ENCODE measurements at places on chromosomes 7 and 10.

DNA sequence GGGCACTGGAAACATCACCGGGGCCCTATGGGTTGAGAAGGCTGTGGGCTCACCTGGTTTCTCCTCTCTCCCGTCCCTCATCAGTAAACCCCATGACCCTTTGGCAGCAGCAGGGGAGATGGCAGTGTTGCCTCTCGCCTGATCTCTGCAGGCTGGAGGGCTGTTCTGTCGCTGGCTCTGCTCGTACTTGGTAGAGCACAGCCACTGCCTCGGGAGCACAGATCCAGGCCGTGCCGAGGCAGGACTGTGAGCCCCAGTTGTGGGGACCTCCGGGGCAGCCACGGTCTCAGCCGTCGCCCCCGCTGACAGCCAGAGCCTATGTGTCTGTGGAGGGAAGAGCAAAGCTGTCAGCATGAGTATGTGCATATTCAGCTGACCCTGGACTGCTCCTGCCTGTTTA lies 94.9 kb downstream of the PTPRE start:
- no peak for DNase-seq

GRCh38 chr10:7956508-7956907 lies 98.0 kb upstream of the GATA3 start:
- peak; percentile 75 for DNase-seq

- no peak for DNase-seq
Measured at GRCh38 chr10:78903341-78903940, 165.3 kb upstream of the ZMIZ1 start.

- DNase-seq = peak; percentile 11
Measured at GRCh38 chr10:113473851-113474250, 79.0 kb upstream of the HABP2 start.

DNA sequence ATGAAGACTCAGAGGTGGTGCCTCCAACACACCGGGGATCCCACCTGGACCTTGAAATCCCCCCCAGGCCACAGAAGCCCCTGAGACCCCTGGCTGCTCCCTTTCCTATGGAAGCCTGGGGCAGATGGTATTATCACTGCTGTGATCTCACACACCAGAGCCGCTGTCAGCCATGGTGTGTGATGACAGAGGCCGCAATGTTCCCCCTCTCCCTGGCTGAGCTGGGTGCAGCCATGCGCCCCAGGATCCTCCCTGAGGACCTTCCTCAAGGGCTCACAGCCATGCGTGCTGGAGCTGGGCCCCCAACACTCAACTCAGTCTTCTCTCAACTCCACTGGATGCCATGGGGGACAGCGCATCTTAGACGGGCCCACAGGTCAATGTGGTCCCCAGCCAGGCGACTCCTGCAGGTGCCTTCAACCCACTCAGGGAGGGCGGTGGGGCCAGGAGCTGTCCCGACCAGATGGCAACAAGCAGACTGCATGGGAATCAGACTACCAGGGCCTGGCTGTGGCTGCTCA lies 44.9 kb downstream of the VIPR2 start:
- DNase-seq = no peak

GRCh38 chr10:109957092-109957797 lies 33.9 kb upstream of the XPNPEP1 start:
- no peak for DNase-seq

DNA sequence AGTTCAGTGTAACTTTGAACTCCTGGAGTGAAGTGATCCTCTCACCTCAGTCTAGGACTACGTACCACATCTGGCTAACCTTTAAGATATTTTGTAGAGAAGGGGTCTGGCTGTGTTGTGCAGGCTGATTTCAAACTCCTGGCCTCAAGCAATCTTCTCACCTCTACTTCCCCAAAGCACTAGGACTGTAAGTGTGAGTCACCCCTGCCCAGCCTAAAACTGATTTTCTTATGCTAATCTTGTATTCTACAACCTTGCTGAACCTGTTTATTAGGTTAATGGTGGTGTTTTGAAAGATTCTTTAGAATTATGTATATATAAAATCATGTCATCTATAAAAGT lies 58.0 kb downstream of the LCOR start:
- DNase-seq = peak; percentile 49

- no peak for DNase-seq
Measured at GRCh38 chr10:49609283-49610113, 612 bp upstream of the SLC18A3 start.

GRCh38 chr10:88347022-88347421 lies 236.1 kb downstream of the RNLS start:
- DNase-seq = no peak

DNA sequence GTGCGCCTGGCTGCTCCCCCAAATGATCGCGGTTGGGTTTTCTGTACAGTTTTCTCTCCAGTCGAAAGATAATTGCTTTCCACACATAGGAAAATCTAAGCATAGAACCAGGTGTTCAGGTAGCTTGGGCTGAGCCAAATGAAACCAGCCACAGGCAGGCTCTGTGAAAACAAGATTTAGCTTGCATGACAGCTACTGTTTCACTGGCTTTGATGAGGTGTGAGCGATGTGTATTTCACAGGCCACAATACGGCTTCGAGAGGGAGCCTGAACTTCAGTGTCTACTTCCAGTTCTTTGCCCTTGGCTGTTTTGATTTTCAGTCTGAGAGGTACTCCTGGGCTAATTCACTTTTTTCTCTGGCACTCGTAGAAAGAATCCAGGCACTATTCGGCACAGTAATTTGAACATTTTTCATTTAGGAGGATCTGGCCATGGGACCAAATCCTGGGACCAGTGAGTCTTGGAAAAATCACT lies 110.5 kb downstream of the JCAD start:
- DNase-seq = no peak

DNA sequence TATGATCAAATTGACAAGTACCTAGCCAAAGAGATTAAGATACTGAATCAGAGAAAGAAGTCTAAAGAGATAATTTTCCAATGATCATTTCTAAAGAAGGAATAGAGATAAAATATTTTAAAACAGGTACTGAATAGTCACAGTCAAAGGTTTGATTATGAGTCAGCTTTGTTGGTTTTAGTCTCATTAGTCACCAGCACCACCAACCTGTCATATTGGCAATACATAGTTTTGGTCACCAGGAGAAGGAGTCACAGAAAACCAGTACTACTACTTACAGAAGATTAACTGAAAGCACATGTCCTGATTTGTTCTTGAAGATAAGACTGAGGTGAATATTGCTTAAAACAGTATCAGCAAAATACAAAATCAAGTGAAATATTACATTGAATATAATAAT lies 34.6 kb downstream of the ZEB1 start:
- peak; percentile 57 for DNase-seq

DNA sequence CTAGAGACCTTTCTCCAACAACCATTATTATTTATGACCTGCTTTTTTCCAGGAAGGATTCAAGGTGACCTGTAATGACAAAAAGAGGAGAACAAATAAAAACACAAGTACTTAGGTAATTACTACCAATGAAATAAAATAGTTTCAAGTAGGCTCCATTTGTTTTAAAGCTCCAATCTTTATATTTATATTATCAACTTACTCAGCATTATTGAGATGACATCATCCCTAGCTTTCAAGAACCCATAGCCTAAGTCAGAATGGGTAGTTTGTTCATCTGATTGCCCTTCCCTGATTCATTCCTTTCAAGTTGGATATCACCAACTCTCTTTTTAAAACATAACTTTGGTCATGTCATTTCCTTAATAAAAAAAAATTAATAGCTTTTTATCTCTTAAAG lies 131.5 kb downstream of the GRM3 start:
- DNase-seq = no peak

DNA sequence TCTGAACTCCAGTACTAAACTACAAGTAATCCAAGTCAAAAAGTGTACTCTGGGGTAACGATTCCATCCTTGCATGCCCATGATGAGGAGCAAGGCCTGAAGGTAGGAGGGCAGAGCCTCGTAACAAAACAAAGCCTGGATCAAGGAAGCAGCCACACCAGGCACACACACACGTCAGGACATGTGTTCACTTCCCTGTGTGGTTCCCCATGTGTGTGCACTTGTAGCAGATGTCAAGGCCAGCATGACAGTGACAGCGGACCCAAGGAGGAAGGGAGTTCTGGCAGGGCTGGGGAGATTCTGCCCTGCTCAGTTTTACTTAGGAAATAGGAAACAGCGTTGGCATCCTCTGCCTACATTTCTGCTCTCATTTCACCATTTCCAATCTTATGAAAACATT lies 92.8 kb downstream of the ALOX5 start:
- no peak for DNase-seq

GRCh38 chr10:1608851-1609647 lies 128.3 kb downstream of the ADARB2 start:
- DNase-seq = no peak

DNA sequence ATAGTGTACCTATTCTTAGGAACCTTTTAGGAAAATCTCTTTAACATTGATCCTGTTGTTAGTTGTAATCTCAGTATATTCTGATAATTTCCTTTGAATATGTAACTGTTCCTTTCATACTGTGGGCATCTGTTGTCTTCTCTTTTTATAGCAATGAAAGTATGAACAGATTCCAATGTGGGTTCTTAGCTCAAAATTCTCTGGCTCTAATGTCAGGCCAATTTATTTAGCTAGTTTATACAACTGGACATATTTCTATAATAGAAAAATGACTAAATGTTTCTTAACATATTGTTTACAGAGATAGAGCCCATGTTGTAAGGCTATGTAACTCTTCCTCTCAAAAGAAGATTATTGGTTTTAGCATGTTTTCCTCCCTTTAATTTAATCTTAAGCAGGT lies 363.2 kb downstream of the AUTS2 start:
- DNase-seq = no peak

DNA sequence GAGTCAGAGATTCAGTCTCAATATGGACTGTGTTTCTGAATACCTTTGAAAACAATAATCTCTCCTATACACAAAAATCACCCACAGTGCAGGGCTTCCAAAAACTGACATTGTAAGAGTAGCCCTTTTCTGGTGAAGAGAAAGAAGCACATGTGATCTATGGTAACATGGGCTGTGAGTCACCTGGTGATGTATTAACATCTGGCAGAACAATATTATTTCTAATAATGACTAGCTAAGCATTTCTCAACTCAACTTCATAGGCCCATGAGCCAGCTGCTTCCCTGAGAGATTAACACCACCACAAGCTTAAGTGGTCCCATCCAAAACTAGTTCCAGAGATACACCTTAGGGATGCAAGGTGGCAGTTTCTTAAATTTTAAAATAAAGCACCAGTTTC lies 331.0 kb upstream of the NRP1 start:
- DNase-seq = no peak

- DNase-seq = no peak
Measured at GRCh38 chr10:43957267-43958070, 308.8 kb upstream of the ZNF32 start.

- DNase-seq = no peak
Measured at GRCh38 chr7:46754140-46754720, 827.7 kb downstream of the TNS3 start.

- peak; percentile 13 for DNase-seq
Measured at GRCh38 chr7:66558660-66559465, 69.8 kb upstream of the KCTD7 start.

GRCh38 chr7:6637544-6638229 lies 569 bp downstream of the ZNF316 start:
- DNase-seq = peak; percentile 87

GRCh38 chr10:114876602-114877300 lies 55.2 kb downstream of the FHIP2A start:
- peak; percentile 86 for DNase-seq

DNA sequence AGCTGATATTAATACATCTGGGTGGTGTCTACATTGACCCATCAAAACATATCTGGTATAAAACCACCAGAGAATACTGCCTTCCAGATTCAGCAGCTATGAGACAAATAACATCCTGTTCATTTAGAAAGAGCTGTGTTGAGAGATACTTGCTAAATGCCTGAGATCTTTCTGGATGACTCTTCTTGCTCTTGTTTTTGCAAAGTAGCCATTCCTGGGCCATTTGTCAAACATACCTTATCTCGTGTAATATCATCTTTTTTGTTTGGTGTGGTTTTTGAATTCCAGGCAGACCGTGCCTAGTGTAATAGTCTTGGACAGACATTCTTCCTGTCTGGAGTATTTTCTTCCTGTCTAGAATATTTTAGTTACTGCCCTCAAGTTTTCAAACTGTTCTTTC lies 74.7 kb upstream of the PRR15 start:
- DNase-seq = no peak

GRCh38 chr7:136664537-136664936 lies 203.9 kb upstream of the CHRM2 start:
- no peak for DNase-seq

- no peak for DNase-seq
Measured at GRCh38 chr10:132415956-132416355, 19.0 kb downstream of the PWWP2B start.

DNA sequence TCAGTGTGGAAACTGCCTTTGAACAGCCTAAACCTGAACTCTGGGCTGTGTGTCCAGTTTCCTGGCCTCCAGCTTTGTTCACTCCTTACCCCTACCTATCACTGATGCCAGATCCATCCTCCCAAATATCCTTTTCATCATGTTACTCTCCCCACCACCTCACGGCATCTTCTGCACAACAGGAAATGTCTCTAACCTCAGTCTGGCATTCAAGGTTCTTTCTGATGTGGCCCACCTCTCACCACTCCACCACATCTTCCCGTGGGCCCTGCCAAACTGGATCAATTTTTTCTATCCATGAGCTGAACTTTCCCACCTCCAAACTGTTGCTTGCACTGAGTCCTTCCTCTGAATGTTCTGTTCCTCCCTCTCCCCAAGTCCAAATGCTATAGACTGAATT lies 35.8 kb upstream of the MAP3K8 start:
- no peak for DNase-seq

- DNase-seq = no peak
Measured at GRCh38 chr10:121449482-121449924, 148.7 kb downstream of the FGFR2 start.

DNA sequence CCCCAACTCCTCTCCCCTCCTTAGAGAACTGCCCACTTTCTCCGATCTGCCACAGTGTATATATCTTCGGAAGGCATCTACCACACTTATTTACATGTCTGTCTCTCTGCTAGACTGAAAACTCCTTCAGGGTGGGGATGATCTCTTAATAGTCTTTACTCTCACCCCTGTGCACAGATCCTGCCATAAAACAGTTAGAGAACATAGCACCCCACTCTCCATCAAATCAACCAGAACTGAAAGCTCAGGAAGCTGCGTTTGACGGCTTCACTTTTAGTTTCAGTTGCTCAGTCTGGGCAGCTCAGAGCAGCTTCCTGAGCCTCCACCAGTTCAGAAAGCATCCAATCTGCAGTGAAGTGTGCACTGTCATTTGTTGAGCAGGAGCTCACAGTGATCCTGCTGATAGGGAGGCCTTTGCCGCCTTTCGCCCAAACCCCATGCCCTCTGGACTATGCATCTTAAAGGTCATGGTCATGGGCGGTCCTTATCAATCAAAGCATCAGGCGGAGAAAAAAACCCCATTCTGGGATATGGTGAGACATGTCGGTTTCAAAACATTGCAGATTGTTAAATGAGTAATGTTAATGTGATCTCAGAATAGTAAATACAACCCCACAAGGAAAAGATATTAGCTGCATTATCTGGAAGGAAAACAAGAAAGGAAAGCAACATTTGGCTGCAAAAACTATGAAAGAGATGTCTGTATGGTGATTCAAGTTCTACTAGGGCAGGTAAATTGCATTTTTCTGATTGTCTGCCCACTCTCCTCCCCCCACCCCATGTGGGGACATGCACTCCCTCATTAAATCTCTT lies 167.1 kb upstream of the ADO start:
- DNase-seq = peak; percentile 67

- no peak for DNase-seq
Measured at GRCh38 chr10:30745953-30746352, 116.4 kb upstream of the LYZL2 start.

All from NB4 (cell line).